Left ventricle myocardium superior (tissue), 1 donor: ENCODE measurements at places on chromosomes 2 and 18. TPM values are rescaled to one million over a fixed set of nuclear protein-coding genes. Genes with fewer than 3 reads are reported as not detected.

- DNase-seq: no peak
Measured at GRCh38 chr2:239694487-239694886, 293.7 kb upstream of the HDAC4 start.

DNA sequence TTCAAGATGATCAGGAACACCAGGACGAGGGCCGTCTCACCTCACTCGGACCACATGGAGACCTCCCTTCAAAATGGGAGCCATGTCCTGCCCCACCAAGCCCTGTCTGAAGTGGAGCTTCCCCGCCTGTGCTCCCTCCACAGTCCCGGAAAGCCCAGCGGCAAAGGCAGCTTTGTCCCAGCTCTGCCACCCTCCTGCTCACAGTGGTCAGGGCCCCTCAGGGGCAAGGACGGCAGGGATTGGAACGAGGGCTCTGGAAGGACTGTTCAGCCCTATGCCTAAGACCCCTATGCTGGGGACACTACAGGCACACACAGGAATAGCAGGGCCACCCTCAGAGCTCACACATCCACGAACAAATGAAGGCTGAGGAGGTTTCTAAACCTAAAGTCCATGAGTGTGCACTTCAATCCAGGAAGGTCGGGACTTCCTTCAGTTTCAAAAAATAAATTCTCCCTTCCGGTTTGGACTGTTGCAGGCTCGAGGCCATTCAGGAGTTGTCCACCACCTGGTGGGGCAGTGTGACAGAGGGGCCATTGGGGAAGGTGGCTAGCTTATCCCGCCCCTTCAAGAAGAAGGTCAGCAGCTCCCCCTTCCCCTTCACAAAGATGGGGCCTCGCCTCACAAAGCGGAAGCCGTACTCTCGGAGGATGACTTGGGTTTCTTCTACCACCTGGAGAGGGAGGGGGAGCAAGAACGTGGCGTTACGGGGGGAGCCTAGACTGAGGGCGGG lies 26.4 kb downstream of the CENPO start:
- DNase-seq: no peak

DNA sequence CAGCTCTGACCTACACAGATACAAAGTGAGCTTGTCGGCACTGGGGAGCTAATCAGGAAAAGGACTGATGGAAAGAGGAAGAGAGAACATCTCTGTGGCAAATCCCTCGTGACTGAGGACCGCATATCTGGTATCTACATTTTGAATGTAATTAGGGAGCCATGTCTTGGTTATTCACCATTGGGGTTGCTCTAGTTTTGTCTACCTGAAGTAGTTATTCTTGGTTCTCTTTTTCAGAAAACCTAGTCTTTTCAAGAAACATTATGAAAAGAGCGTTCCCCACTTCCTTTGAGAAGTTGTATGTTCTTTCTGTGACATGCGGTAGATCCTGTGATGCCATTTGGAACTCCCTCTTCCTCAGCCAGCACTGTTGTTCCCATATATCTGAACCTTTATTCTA lies 104.4 kb downstream of the DOCK10 start:
- DNase-seq: no peak

DNA sequence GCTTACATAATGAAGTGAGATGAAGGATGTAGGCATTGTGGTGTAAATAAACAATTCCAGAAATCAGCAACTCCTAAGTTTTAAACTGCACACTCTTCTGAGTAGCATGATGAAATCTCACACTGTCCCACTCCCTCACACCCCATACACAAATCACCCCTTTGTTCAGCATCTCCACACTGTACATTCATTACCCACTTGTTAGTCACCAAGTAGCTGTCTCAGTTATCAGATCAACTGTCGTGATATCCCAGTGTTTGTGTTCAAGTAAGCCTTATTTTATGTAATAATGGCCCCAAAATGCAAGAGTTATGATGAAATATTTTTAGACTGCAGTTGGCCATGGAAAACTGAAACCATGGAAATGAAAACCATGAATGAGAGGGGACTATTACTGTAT lies 135.7 kb downstream of the GRB14 start:
- no peak for DNase-seq

DNA sequence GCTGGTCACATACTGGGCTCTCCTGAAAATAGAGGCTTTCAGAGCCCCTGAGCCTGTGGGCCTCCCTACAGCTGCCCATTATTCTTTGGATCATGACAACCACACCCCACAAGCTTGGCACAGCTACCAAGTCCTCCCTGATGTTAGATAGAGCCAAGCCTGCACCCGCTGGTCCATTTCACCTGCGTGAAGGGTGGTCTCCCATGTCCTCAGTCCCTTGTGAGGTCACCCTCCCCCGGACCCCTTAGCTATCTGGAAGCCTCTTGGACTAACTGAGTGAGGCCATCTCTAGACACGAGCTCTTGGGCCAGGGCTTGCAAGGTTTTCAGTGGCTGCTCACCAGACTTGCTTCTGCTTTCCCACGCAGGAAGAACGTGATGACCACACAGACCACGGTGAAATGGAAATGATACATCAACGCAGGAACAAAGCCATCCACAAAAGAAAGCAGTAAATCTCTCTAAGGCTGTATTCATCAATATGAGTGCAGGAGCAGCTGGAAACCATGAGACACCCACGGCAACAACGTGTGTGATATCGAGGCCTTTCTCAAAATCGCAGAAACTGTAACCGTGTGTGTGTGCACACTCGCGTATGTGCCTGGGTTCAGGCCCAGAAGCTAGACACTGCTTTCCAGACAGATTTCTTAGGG lies 10.1 kb upstream of the MAL start:
- DNase-seq: no peak

DNA sequence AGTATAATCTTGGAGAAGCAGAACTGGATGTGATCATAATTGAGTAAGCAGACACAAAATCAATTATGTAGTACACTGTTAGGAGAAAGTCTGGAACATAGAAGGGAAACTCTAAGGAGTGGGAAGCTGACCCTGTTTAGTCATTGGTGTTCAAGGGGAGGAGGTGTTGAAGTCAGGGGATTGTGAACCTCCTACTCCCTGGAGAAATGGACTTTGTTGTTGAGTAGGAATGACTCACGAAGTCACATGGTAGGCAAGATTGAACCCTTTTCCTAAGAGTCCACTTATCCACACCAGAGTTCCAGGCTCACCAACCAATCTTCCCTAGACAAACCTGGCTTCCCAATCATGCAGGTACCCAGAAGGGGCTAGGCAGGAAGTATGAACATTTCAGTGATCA lies 81.0 kb upstream of the BCL11A start:
- no peak for DNase-seq

ITGAV gene
- 143 TPM for total RNA-seq

DNA sequence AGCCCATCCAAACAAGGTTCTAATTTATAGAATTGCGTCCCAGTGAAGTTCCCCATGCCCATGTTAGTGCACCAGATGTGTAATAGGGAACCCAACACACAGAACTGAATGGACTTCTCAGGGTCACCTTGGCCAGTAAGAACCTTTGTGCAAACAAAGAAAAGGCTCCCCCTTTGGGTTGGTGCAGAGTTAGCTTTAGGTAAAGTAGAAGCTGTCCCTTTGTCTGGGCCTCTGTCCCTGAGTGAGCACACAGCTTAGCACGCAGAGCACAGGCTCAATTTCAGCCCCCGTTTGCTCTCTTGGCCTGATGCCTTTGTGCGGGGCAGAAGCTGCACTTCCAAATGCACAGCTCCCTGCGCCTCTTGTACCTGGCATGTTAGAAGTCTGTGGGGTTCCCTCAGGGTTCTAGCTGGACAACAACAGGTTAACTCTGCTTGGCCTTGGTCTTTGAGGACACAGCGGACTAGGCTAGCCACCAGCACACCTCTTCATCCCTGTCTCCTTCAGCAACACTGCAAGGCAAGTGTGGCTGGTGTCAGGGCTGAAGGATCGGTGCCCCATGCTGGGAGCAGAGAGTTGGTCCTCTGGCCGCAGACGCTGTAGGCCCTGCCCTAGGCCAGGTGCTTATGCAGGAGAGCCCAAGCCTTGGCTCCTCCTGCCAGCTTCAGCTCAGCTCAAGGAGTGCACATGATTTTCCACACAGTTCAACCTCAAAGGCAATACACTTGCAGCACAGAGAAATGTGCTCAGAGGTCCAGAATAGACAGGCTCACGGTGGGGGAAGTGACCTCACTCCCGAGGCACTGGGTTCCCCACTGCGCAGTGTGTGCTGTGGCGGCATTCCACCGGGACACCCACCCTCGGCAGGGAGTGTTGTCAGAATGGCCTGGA lies 73.3 kb upstream of the FOSL2 start:
- no peak for DNase-seq

DNA sequence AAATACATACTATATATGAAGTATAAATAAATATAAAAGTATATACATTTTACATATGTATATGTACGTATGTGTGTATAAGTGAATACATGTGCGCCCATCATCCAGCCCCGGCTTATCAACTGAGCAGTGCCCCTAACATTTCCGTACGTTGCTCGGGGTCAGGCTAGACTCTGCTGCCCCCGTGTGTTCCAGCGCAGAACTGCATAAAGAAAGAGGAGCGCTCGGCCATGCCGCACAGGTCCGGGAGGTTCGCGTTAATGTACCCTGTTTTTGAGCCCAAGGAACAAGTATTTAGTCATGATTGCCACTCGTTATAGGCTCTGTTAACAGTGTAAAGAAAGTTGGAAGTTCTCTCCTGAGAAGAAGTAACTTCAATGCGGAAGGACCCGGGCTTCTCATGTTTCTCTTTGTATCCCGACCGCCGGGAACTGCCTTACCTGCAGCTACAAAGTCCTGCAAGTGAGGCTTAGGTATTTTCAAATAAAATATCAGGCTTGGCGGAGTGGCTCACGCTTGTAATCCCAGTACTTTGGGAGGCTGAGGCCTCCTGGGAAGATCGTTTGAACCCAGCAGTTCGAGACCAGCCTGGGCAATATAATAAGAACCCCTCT lies 55.7 kb downstream of the CD8B2 start:
- peak; percentile 74 for DNase-seq
